ENCODE measurements at places on chromosomes 4 and X.

DNA sequence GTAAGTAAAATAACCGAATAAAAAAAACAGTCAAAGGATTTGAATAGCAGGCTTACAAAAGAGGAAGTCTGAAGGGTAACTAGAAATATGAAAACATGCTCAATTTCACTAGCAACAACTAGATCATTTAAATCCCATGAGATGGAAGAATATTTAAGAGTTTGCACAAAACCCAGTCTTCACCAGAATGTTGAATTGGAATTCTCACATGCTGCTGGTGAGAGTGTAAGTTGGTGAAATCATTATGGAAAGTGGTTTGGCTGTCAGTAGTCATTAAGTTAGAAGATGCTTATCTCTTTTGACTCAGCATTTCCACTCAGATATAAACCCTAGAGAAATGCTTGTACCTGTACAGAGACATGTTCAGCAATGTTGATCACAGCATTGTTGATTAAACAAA, 110.1 kb downstream of the PGRMC2 start:
- DNase-seq: no peak

- DNase-seq: no peak
Measured at GRCh38 chr4:2330091-2331042, 68.5 kb upstream of the MXD4 start.

DNA sequence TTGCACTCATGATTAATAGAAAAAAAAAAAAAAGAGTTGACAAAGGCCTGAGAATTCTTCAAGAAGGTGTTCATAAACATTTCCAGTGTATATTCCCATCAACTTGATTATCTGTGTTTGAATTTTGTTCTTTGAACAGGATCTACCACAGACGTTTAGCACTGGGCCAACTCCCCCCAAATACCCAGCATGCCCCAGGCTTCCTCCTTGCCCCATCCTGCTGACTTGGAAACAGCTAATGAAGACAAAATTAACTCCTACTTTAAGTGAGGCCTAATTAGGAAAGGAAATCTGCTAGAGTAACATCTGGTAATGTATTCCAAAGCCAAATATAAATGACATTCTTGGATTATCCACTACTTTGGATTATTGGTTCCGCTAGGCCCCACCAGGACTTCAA, 52.5 kb downstream of the PPARGC1A start:
- no peak for DNase-seq

DNA sequence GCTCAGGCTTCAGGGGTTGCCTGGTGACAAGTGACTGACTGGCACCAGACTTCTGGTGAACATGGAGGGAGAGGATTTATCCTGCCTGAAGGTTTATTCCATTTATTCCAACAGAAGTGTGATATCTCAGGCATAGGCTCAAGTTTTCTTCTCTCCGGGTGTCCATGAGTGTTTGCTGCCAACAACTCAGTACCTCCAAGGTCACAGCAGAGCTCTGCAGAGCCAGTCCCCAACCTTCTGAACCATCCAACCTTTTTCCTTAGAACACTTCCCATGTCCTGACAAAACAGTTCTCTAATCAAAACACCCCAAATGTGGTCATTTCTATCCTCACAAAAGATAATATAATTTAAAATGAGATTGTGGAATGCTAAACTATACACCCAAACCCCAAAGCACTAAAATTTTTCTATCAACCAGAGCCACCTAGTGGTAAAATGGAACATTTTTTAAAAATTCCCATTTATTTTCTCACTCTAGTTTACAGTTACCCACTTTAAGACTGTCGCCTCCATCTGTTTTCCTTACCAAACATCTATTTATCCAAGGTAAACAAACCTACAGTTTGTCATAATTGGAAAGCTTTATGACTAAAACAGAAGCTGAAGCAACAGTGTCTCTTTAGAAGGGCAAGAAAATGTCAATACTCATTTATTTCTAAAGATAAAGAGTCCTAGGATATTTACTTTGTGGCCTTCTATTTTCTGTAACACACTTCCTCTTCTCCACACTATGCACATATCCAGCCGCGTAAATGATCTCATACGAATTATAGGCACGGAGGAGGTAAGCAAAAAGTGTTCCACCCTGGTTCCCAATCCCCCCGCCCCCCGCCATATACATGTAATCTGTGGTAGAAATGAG, 39.5 kb downstream of the TMEM154 start:
- peak; percentile 50 for DNase-seq

- DNase-seq: no peak
Measured at GRCh38 chr4:1168191-1169101, 3.9 kb downstream of the SPON2 start.
